ENCODE measurements at places on chromosomes 6 and 20. TPM values are rescaled to one million over a fixed set of nuclear protein-coding genes. Genes with fewer than 3 reads are reported as not detected.

DNA sequence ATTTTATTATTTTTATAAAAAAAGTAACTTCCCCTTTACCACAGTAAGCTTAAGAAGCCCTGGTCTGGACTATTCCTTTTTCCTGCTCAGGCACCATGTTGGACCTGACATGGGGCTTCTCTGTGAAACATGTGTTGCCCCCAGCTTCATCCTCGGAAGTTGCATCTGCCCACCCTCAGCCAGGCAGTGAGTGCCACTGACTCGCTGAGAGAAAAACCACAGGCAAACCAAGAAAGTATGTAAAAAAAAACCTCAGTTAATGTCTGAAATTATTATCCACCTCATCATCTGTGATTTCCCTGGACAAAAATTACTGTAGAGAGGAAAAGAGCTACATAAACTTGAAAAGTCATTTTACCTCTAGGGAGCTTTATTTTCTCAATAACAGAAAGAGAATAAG lies 109.9 kb upstream of the MCHR2 start:
- DNase-seq: no peak
- peaks cover 22% of the 10 kb centered on the region for H3K4me1 ChIP-seq

DNA sequence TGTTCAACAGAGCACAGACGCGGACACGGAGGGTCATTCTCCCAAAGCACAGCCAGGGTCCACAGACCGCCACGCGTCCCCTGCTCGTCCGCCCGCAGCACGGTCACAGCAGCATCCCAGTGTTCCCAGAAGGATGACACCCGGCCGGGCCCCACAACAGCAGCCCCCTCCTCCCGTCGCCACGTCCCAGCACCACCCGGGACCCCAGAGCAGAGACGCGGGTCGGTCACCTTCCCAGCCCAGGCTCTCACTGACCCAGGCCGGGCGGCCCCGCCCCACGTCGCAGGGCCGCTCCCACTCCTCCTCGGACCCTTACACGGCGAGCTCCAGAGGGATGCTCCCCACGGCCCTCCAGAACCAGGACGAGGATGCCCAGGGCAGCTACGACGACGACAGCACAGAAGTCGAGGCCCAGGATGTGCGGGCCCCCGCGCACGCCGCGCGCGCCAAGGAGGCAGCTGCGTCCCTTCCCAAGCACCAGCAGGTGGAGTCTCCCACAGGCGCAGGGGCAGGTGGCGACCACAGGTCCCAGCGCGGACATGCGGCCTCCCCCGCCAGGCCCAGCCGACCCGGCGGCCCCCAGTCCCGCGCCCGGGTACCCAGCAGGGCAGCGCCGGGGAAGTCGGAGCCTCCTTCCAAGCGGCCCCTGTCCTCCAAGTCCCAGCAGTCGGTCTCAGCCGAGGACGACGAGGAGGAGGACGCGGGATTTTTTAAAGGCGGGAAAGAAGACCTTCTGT lies 64.3 kb downstream of the FNDC1 start:
- H3K27ac ChIP-seq: no peak overlapping the region
- H3K4me1 ChIP-seq: no peaks in the 10 kb centered on the region
- DNase-seq: no peak
- H3K4me3 ChIP-seq: no peak overlapping the region

- no peak for DNase-seq
- H3K4me1 ChIP-seq: no peaks in the 10 kb centered on the region
- peaks cover 15% of the 10 kb centered on the region for H3K36me3 ChIP-seq
Observed at GRCh38 chr6:170403451-170403850, 96.9 kb downstream of the FAM120B start.

DNA sequence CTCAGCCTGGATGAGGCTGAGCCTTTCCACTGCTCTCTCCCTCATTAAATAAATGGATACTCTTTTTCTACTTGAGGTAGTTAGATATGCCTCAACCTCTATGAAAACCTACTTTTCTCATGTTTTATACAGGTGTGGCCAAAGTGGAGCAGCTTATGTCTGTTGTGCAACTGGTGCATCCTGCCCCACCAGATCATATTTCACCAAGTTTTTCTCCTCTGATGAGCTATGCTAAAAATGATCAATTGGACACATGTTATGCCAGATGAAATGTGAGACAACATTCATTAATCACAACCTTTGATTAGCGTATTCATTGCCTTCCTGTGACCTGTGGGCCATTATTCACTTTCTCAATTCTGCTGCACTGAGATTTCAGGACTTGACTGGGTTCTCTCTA lies 106.9 kb upstream of the NEDD9 start:
- H3K36me3 ChIP-seq: no peaks in the 10 kb centered on the region
- H3K27me3 ChIP-seq: no peaks in the 10 kb centered on the region
- no peak for DNase-seq
- no peaks in the 10 kb centered on the region for H3K4me1 ChIP-seq

POPDC3 gene
- total RNA-seq: 0.62 TPM

DNA sequence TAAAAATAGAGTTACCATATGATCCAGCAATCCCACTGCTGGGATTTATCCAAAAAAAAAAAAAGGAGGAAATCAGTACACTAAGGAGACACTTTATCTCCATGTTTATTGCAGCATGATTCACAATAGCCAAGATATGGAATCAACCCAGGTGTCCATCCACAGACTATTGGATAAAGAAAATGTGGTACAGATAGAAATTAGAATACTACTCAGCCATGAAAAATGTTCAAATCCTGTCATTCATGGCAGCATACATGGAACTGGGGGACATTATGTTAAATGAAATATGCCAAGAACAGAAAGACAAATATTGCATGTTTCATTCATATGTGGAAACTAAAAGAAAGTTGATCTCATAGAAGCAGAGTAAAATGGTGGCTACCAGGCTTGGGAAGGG lies 75.3 kb downstream of the ERMARD start:
- no peaks in the 10 kb centered on the region for H3K4me1 ChIP-seq
- H3K4me3 ChIP-seq: no peak overlapping the region
- no peak for DNase-seq
- H3K27me3 ChIP-seq: no peaks in the 10 kb centered on the region

RWDD2A gene
- total RNA-seq: 3.6 TPM

KHDC1L gene
- not detected for total RNA-seq

SEMG1 gene
- 2.1 TPM for total RNA-seq

CFAP206 gene
- total RNA-seq: not detected

DNA sequence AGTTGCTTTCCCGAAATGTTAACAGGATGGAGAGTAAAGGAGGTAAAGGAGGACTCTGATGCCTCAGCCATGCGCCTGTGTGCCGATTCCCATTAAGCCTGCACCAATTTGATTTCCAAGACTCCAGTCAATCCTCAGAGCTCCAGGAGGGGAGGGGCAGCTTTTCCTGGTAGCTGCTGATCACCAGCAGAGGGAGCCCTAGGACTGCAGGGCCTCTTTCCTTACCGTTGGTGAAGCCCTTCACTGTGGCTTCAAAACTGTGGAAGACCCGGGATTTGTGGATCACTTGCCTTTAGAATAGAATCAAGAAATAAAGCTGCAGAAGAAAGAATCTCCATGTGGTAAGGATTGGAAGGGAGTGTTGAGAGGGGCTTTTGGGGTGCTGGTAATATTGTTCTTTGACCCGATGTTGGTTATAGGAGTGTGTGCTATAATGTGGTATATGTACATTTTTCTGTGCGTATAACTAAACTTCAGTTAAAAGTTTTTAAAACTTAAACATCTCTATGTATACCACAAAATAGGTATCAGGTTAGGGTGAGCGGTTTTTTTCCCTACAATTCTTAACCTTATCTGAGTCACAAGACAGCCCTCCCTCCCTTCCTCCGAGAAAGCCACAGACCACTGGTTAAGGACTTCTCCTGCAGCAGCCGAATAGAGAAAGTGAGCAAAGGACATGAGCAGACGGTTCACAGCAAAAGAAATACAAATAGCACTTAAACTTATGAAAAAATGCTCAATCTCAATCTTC lies 6.9 kb upstream of the OSER1 start:
- H3K4me3 ChIP-seq: no peak overlapping the region
- no peaks in the 10 kb centered on the region for H3K36me3 ChIP-seq
- no peaks in the 10 kb centered on the region for H3K27me3 ChIP-seq
- peak; percentile 74 for DNase-seq
- no peak overlapping the region for H3K27ac ChIP-seq

DNA sequence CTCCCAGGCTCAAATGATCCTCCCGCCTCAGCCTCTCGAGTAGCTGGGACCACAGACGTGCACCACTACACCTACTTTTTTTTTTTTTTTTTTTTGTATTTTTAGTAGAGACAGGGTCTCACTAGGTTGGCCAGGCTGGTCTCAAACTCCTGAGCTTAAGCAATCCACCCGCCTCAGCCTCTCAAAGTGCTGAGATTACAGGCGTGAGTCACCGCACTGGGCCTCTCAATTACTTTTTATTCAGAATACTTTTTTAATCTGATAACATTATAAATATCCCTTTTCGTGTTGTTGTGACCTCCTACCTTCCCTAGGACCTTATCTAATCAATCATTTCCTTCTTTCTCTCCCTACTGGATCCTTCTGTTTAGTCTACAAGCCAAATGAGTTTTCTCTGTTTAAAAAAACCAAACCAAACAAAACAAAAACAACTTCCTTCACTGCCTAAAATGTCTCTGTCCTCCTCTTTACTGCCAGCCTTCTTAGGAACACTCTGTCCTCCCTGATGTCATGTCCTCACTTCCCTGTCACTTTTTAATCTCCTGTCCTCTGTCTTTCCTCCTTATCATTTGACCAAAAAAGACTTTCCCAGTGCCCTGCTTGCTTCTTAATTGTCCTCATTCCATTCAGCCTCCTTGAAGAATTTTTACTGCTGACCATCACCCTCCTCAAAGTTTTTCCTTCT lies 85.0 kb downstream of the CAP2 start:
- DNase-seq: no peak
- no peaks in the 10 kb centered on the region for H3K27me3 ChIP-seq

DNA sequence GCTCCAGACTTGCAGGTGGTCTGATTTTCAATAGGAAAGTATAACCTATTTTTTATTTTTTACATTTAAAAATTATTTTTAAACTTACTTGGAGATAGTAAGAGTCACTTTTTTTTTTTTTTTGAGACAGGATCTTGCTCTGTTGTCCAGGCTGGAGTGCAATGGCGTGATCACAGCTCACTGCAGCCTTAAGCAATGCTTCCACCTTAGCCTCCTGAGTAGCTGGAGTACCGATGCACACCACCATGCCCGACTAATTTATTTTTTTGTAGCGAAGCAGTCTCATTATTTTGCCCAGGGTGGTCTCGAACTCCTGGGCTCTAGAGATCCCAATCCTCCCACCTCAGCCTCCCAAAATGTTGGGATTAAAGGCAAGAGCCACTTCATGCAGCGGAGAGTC lies 84.8 kb upstream of the RALY start:
- H3K36me3 ChIP-seq: no peaks in the 10 kb centered on the region
- no peak overlapping the region for H3K4me3 ChIP-seq
- no peak for DNase-seq
- peaks cover 6% of the 10 kb centered on the region for H3K4me1 ChIP-seq

DNA sequence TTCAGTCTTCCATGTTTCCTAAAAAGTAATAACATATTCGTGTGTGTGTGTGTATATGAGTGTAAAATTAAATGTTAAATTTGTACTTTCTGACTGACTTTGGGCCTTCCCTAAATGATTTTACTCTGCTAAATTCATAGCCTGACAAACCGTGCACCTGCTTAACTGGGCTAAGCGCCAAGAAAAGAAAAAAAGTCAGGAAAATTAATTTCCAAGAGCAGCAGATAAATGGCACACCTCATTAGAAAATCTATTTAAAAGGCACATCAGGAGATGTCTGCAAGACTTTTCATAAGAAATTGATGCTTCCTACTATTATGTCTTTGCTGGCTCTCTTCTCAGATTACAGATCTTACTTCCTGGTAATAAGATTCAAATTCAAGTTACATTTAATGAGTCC lies 72.4 kb downstream of the TRDN start:
- no peak overlapping the region for H3K27ac ChIP-seq
- no peaks in the 10 kb centered on the region for H3K36me3 ChIP-seq
- no peak overlapping the region for H3K4me3 ChIP-seq
- peaks cover 33% of the 10 kb centered on the region for H3K4me1 ChIP-seq
- peak; percentile 40 for DNase-seq

DNA sequence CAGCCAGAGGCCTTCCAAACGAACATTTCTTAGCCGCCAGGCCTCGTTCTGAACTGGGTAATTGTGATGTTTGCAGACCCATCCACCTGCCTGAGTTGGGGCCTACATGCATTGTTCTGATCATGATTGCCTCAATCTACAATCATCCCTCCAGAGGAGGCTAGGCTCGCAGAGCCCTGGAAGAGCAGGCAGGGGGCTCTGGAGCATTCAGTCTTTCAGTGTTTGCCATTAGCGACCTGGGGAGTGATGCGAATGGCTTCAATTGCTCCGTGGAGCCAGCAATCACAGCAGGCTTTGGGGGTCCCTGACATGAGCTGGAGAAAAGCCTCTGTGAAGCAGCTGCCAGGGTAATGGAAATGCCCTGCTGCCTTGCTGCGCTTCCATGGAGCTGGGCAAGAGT lies 22.0 kb downstream of the SNAP25 start:
- H3K27me3 ChIP-seq: no peaks in the 10 kb centered on the region
- peaks cover 4% of the 10 kb centered on the region for H3K4me1 ChIP-seq
- no peaks in the 10 kb centered on the region for H3K36me3 ChIP-seq
- DNase-seq: no peak

GRCh38 chr6:27911956-27912446 lies at the start of gene OR2B2:
OR2B2 (minus strand) TSS chr6:27912396; CDS start chr6:27912319, 77 bp downstream.
- no peak for DNase-seq
- H3K27me3 ChIP-seq: no peaks in the 10 kb centered on the region
- no peaks in the 10 kb centered on the region for H3K36me3 ChIP-seq
- H3K4me3 ChIP-seq: no peak within 1 kb of the TSS

FAM217B gene
- total RNA-seq: 27.9 TPM

ZBTB9 gene
- 16.9 TPM for total RNA-seq

- H3K36me3 ChIP-seq: peaks cover 6% of the 10 kb centered on the region
- peak; percentile 80 for DNase-seq
- H3K27me3 ChIP-seq: no peaks in the 10 kb centered on the region
- peaks cover 12% of the 10 kb centered on the region for H3K4me1 ChIP-seq
- H3K4me3 ChIP-seq: peak overlapping the region; percentile 87
- peak overlapping the region; percentile 71 for H3K27ac ChIP-seq
Observed at GRCh38 chr20:63957004-63957689, 931 bp upstream of the UCKL1 start.

GRCh38 chr6:109372130-109372529 lies 10.1 kb downstream of the CD164 start:
- DNase-seq: no peak
- no peak overlapping the region for H3K27ac ChIP-seq
- peaks cover 82% of the 10 kb centered on the region for H3K36me3 ChIP-seq
- H3K27me3 ChIP-seq: no peaks in the 10 kb centered on the region
- no peak overlapping the region for H3K4me3 ChIP-seq

TRAPPC3L gene
- total RNA-seq: not detected

GRCh38 chr20:12464036-12464435 lies 544.7 kb upstream of the SPTLC3 start:
- H3K4me3 ChIP-seq: no peak overlapping the region
- no peak for DNase-seq
- H3K27me3 ChIP-seq: no peaks in the 10 kb centered on the region
- H3K4me1 ChIP-seq: no peaks in the 10 kb centered on the region
- no peak overlapping the region for H3K27ac ChIP-seq

GRCh38 chr20:31560746-31561598 lies 44.1 kb upstream of the ID1 start:
- H3K27me3 ChIP-seq: no peaks in the 10 kb centered on the region
- H3K27ac ChIP-seq: peak overlapping the region; percentile 76
- H3K4me1 ChIP-seq: peaks cover 6% of the 10 kb centered on the region
- peak; percentile 54 for DNase-seq
- H3K4me3 ChIP-seq: no peak overlapping the region
- peaks cover 47% of the 10 kb centered on the region for H3K36me3 ChIP-seq

GRCh38 chr6:19086480-19086879 lies 699.3 kb downstream of the RNF144B start:
- no peaks in the 10 kb centered on the region for H3K27me3 ChIP-seq
- H3K4me3 ChIP-seq: no peak overlapping the region
- no peaks in the 10 kb centered on the region for H3K4me1 ChIP-seq
- no peak overlapping the region for H3K27ac ChIP-seq

GRCh38 chr6:111774346-111774703 lies 98.9 kb downstream of the FYN start:
- no peaks in the 10 kb centered on the region for H3K36me3 ChIP-seq
- DNase-seq: no peak
- H3K27ac ChIP-seq: no peak overlapping the region
- H3K4me1 ChIP-seq: no peaks in the 10 kb centered on the region

CEBPB gene
- 130 TPM for total RNA-seq

All from A673 (cell line).